Activated T-cell treated with anti-CD3 and anti-CD28 coated beads, Interleukin-2, amount 50 U/mL, for 72 hours (primary cell): ENCODE measurements at places on chromosomes 1 and 21. TPM values are rescaled to one million over a fixed set of nuclear protein-coding genes. Genes with fewer than 3 reads are reported as not detected.

The DEPDC1 gene
- 23.7 TPM for total RNA-seq

The SMIM1 gene
- 3.4 TPM for total RNA-seq

The TDRKH gene
- 29.3 TPM for total RNA-seq

The SELL gene
- total RNA-seq, result 331 TPM

The ARV1 gene
- total RNA-seq, result 23.7 TPM

The MECR gene
- 37.0 TPM for total RNA-seq

The FOXD3 gene
- total RNA-seq, result not detected

- H3K4me1 ChIP-seq, result no peaks in the 10 kb centered on the region
- no peaks in the 10 kb centered on the region for H3K27me3 ChIP-seq
- DNase-seq, result peak; percentile 2
- H3K4me3 ChIP-seq, result no peak within 1 kb of the TSS
- no peak within 1 kb of the TSS for H3K27ac ChIP-seq
- H3K36me3 ChIP-seq, result peaks cover 4% of the 10 kb centered on the region
Measured at GRCh38 chr21:10521091-10521598, at the start of gene TPTE. TPTE (plus strand) TSS chr21:10521583; CDS start chr21:10538724, 17,141 bp downstream.

DNA sequence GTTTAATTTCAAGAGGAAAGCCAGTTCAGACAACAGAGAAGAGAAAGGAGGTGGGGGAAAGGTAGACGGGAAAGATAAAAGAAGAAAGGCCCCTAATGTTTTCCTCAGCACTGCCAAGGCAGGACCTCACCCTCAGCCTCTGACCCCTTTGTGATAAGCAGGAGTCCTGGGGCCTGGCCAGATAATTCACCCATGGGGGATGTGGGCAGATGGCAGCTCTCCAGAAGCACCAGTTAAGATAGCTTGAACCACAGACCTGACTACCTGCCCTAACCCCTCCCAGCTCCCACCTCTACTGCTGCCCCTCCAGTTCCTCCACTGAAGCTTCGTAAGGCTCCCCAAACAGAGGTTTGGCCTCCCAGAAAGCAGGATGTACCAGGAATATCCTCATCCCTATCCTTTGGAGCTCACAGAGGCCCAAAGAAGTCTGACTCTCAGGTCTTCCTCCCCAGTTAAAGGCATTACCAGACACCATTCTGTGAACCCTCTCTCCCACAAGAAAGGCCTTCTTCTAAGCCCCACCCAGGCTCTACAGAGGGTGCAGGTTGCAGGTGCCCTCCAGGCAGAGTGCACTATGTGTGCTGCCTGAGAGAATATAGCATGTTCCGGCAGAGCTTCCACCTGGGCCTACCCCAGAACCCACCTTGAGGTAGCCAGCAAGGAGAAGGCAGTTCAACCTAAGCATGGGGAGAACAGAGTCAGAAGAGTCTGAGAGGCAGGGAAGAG is 9.2 kb upstream of the SNAPIN start:
- H3K27ac ChIP-seq, result peak overlapping the region; percentile 63
- peaks cover 6% of the 10 kb centered on the region for H3K36me3 ChIP-seq
- peaks cover 53% of the 10 kb centered on the region for H3K4me1 ChIP-seq
- H3K27me3 ChIP-seq, result no peaks in the 10 kb centered on the region
- no peak for DNase-seq

GRCh38 chr1:98044071-98044697 is 123.3 kb upstream of the DPYD start:
- H3K27me3 ChIP-seq, result peaks cover 61% of the 10 kb centered on the region
- H3K27ac ChIP-seq, result no peak overlapping the region
- H3K36me3 ChIP-seq, result peaks cover 5% of the 10 kb centered on the region
- peak overlapping the region; percentile 79 for H3K4me3 ChIP-seq

DNA sequence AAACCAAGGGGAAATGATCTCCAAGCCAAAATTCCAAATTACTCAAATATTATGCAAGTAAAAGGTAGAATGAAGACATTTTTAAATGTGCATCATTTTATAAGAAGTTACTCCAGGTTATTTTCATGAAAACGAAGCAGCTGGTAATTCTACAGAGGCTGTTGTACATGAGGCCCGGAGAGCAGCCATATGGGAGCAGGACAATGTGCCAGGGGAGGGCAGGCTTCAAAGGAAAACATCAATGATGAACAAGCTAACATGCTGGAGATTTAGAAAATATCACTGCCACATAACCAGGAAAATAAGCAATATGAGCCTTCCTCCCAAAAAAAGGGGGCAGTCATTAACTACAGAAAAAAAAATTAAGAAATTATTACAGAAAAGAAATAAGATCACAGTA is 109.1 kb downstream of the TIAM1 start:
- no peak for DNase-seq
- no peak overlapping the region for H3K4me3 ChIP-seq
- H3K27ac ChIP-seq, result no peak overlapping the region
- H3K4me1 ChIP-seq, result peaks cover 23% of the 10 kb centered on the region

GRCh38 chr1:246750752-246751151 is 26.5 kb downstream of the SCCPDH start:
- H3K27ac ChIP-seq, result no peak overlapping the region
- peaks cover 5% of the 10 kb centered on the region for H3K4me1 ChIP-seq
- no peak overlapping the region for H3K4me3 ChIP-seq
- no peaks in the 10 kb centered on the region for H3K36me3 ChIP-seq
- DNase-seq, result no peak

- no peak overlapping the region for H3K4me3 ChIP-seq
- H3K27ac ChIP-seq, result no peak overlapping the region
- H3K27me3 ChIP-seq, result peaks cover 12% of the 10 kb centered on the region
- no peaks in the 10 kb centered on the region for H3K4me1 ChIP-seq
- no peak for DNase-seq
Measured at GRCh38 chr1:119758584-119758983, 10.1 kb downstream of the HMGCS2 start.

- no peak overlapping the region for H3K27ac ChIP-seq
- DNase-seq, result no peak
- peaks cover 9% of the 10 kb centered on the region for H3K27me3 ChIP-seq
- no peaks in the 10 kb centered on the region for H3K36me3 ChIP-seq
- H3K4me3 ChIP-seq, result no peak overlapping the region
Measured at GRCh38 chr1:31781756-31782371, 17.7 kb upstream of the ADGRB2 start.

- H3K4me3 ChIP-seq, result peak overlapping the region; percentile 45
- DNase-seq, result no peak
- peaks cover 3% of the 10 kb centered on the region for H3K36me3 ChIP-seq
- no peaks in the 10 kb centered on the region for H3K27me3 ChIP-seq
Measured at GRCh38 chr1:41894101-41894807, 24.5 kb downstream of the HIVEP3 start.

DNA sequence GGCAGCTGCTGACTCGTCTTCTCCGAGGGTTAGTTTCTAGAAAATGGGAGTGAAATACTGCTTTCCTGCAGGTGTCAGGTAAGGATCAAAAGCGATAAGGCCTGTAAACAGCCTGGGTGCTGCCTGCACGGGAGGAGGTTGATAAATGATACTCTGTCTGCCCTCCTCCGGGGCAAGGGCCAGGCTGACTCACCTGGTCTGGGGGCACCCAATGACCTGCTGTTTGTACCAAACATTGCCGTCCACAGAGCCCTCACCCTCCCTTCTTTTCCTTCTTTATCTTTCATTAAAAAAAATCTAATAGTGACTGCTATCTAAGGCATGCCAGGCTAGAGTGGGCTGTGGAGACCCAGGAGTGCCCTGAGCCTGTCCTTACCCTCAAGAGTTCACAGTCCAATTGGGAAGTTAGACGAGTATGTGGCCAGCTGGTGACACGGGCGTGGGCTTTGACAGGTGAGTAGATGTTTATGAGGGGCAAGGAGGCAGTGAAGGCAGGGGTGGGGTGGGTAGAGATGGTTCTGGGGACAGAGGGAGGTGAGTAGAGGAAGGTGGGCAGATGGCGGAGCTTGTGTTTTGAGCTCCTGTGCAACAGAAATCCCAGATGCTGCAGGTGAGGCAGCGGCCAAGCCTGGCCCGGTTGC is 16.2 kb downstream of the EDN2 start:
- H3K4me1 ChIP-seq, result no peaks in the 10 kb centered on the region
- peaks cover 8% of the 10 kb centered on the region for H3K27me3 ChIP-seq
- no peak overlapping the region for H3K27ac ChIP-seq
- no peaks in the 10 kb centered on the region for H3K36me3 ChIP-seq

- no peaks in the 10 kb centered on the region for H3K27me3 ChIP-seq
- H3K4me3 ChIP-seq, result no peak overlapping the region
- DNase-seq, result no peak
- no peaks in the 10 kb centered on the region for H3K4me1 ChIP-seq
- no peak overlapping the region for H3K27ac ChIP-seq
Measured at GRCh38 chr1:177444997-177445746, 274.4 kb downstream of the BRINP2 start.

DNA sequence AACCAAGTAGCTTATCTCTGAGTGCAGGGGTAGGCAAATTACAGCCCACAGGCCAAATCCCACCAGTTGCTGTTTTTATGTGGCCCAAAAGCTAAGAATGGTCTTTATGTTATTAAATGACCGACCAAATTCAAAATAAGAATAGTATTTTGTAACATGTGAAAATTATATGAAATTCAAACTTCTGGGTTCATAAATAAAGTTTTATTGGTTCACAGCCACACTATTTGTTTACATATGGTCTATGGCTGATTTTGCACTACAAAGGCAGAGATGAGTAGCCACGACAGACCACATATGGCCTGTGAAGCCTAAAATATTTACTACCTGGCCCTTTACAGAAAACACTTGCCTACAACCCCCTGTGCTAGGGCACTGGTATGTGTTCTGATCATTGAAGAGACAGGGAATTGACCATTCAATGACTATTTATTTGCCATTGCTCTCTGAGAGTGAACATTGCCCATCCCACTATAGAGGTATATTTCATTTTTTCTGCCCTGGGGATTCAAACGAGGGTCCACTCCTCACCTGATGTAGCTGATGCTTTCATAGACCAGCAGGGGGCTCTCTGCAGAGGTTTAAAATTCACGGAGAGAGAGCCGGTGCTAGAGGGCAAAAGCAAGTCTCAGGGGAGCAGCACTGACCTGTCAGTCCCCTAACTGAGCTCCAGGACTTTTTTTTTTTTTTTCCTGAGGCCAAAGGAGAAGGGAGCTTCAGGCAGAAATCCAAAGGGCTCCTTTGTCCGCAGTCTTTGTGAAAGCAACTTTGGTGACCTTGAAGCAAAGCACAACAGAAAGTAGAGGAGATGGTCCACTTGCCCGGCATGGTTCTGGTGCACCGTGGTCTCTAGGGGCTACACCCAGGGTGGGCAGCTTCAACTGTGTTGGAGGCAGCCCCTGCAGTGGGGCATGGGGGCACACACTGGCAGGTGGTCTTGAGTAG is 7.3 kb upstream of the GNL2 start:
- no peak overlapping the region for H3K27ac ChIP-seq
- no peaks in the 10 kb centered on the region for H3K36me3 ChIP-seq
- no peaks in the 10 kb centered on the region for H3K27me3 ChIP-seq
- peak; percentile 43 for DNase-seq

- no peak for DNase-seq
- peaks cover 2% of the 10 kb centered on the region for H3K36me3 ChIP-seq
- no peak overlapping the region for H3K27ac ChIP-seq
- H3K27me3 ChIP-seq, result no peaks in the 10 kb centered on the region
- H3K4me1 ChIP-seq, result no peaks in the 10 kb centered on the region
Measured at GRCh38 chr1:198841477-198841876, 202.6 kb downstream of the PTPRC start.

DNA sequence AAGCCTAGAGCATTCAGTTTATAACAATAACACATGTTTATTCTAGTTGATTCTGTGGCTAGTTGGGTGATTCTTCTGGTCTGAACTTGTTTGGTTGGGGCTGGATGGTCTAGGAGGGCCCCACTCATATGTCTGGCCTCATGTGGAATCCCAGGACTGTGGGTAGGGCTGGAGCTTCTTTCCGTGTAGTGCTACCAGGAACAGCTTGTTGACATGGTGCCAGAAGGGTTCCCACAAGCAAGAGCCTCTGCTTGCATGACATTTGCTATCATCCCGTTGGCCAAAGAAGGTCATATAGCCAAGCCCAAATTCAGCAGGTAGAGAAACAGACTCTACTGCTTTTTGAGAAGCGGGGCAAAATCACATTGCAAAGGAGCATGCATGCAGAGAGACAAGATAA is 67.6 kb upstream of the PPP2R5A start:
- H3K4me1 ChIP-seq, result peaks cover 25% of the 10 kb centered on the region
- H3K36me3 ChIP-seq, result no peaks in the 10 kb centered on the region
- H3K27ac ChIP-seq, result no peak overlapping the region
- no peaks in the 10 kb centered on the region for H3K27me3 ChIP-seq
- DNase-seq, result no peak
- no peak overlapping the region for H3K4me3 ChIP-seq

DNA sequence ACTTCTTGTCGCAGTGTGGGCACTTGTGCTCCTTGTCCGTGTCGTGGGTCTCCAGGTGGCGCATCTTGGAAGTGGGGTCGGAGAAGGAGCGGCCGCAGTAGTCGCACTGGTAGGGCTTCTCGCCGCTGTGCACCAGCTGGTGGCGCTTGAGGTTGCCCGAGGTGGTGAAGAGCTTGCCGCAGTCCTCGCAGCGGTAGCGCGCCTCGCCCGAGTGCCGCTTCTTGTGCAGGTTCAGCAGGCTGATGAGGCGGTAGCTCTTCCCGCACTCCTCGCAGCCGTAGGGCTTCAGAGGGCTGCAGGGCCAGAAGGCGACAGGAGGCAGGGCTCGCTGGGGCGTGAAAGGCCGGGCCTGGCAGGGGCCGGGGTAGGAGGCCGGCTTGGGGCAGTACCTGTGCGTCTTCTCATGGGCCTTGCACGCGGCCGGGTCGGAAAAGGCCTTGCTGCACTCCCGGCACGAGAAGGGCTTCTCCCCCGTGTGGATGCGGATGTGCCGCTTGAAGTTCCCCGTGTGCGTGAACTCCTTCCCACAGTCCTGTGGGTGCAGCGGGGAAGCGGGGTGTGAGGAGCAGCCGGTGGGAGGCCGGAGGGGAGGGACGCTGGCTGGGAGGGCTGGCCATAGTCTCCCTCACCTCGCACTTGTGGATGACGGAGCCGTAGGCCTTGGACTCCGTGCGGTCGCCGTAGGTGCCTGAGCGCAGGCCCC is 31.4 kb downstream of the ZBTB17 start:
- no peaks in the 10 kb centered on the region for H3K27me3 ChIP-seq
- peaks cover 13% of the 10 kb centered on the region for H3K36me3 ChIP-seq
- H3K27ac ChIP-seq, result no peak overlapping the region
- DNase-seq, result no peak
- peaks cover 28% of the 10 kb centered on the region for H3K4me1 ChIP-seq

GRCh38 chr1:115203287-115203686 is 114.0 kb upstream of the TSPAN2 start:
- H3K27me3 ChIP-seq, result peaks cover 38% of the 10 kb centered on the region
- H3K36me3 ChIP-seq, result peaks cover 4% of the 10 kb centered on the region
- H3K27ac ChIP-seq, result no peak overlapping the region
- DNase-seq, result no peak
- no peak overlapping the region for H3K4me3 ChIP-seq

- H3K27me3 ChIP-seq, result peaks cover 21% of the 10 kb centered on the region
- peaks cover 13% of the 10 kb centered on the region for H3K4me1 ChIP-seq
- H3K27ac ChIP-seq, result no peak overlapping the region
- H3K36me3 ChIP-seq, result no peaks in the 10 kb centered on the region
- no peak for DNase-seq
Measured at GRCh38 chr1:94087193-94087592, 33.8 kb downstream of the ABCA4 start.
